ENCODE measurements at places on chromosomes 7 and 10.

- no peak for DNase-seq
Measured at GRCh38 chr10:15836807-15837206, 23.5 kb downstream of the MINDY3 start.

DNA sequence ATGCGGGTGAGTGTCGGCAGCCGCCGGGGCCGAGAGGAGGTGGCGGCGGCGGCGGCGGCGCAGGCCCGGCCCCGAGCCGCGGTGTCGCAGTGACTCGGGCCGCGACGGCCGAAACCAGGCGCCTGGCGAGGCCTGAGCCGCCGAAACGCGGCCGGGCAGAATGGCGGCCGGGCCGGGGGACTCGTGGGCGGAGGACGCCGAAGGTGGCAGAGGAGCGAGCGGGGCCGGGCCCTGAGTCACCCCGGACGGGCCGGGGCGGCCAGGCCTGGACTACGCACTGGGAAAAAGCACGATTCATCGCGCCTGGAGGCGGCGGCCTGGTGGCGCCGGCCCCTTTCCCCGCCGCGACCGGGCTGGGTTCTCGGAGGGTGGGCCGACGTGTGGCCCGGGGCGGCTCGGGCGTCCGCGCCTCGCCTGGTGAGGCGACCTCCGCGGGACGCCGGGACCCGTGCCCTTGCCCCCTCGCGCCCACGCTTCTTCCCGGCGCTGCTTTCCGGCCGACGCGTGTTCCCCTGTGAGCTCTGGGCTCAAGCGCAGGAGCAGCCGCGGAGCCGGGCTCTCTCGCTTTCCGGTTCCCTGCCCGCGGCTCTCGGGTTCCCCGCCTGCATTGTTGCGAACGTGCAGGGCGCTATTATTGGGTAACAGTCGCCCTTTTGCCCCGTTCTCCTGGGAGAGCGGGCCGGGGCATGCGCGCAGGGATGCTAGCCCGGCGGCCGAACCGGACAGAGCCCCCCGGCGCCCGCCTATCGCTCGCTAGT lies 500 bp downstream of the CUL1 start:
- DNase-seq: no peak

- no peak for DNase-seq
Measured at GRCh38 chr10:57341294-57341693, 926.4 kb downstream of the IPMK start.

GRCh38 chr7:20299145-20299544 lies 31.6 kb upstream of the ITGB8 start:
- DNase-seq: no peak

DNA sequence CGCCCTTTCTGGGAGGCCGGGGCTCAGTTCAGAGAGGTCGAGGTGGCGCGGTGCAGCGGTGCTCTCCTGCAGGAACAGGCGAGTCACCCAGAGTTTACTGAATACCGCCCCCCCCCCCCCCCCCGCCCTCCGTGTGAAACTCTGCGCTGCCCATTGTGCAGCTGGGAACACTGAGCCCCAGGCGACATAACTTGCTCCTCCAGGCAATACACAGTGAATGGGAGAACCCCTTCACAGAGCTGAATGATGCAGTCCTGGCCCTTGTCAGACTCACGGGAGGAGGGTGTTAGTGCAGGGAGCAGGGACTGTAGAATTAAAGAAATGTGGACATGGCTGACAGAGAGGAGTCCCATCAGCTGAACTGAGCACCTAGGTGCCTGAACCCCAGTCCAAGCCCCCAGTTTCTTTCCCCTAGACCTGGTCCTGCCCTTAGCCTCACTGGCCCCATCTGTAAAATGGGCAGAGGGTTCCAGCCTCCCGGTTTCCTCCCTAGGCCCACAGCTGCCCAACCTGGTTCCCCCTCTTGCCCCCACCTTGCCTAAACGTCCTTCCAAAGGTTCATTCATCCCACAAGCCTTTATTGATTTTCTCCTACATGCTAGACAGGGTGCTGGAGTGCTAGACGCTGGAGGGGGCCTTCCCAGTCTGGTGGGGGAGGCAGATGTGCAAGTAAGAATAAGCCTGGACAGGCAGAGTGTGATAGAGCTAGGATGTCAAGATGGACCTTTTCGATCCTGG lies 869 bp upstream of the LOXL4 start:
- no peak for DNase-seq

GRCh38 chr10:71351628-71352319 lies 32.7 kb downstream of the SLC29A3 start:
- DNase-seq: no peak

DNA sequence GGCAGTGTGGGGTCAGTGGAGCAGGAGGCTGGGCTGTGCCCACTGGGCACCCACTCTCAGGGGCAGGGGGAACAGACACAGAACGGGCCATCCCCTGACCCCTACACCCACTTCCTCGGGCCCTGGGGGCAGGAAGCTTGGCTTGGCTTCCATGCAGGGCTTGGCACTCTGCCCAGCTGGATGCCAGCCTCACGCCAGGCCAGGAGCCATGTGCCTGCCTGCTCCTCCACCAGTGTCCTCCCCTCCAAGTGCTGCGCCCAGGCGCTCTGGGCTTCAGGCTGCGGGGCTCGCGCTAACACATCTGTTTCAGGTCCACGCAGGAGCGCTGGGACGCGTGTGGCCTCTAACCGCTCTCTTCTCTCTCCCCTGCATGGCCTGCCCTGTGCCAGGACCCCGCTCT lies 12.7 kb downstream of the LDB3 start:
- DNase-seq: no peak

DNA sequence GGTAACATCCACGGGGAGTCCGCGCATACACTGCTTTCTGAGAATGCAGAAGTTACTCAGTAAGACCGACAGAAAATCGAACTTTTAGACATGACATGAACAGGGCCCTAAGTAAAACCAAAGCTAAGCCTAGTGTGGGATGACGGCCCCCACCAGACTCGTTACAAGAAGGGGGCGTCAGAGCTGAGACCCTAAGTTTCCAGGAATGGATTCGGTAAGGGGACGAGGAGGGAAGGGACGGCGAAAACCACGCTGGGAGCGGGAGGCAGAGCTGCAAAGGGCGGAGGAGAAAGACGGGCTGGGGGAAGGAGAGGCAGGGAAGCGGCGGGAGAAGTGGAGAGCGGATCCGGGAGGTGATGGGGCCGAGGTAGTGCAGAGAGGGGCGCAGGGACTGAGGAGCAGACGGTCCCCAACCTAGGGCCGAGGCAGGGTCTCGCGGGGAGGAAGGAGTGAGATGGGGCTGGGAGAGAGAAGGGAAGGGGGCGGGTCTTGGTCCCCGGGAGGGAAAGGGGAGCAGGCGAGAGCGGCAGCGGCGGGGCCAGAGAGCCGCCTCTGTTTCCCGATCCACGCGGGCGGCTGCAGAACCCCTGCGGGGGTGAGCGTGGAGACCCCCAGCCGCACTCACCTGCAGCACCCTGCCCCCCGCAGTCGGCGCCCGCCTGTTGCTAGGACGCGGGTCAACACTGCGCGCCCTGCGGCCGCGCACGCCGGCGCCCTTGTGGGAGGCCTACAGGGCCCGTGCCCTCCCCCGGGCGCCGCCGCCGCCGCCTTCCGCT lies 513 bp downstream of the ODAD2 start:
- no peak for DNase-seq

DNA sequence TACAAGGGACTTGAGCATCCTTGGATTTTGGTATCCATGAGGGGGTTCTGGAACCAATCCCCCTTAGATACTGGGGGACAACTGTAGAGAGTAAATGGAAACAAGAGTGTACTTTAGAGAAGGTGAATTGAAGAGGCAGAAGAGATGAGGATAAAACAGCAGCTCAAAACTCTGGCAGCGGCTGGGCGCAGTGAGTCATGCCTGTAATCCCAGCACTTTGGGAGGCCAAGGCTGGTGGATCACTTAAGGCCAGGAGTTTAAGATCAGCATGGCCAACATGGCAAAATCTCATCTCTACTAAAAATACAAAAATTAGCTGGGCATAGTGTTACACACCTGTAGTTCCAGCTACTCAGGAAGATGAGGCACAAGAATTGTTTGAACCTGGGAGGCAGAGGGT lies 218.7 kb downstream of the GALNT17 start:
- no peak for DNase-seq

GRCh38 chr10:5981529-5981928 lies 4.2 kb upstream of the IL15RA start:
- no peak for DNase-seq

GRCh38 chr10:43994539-43994938 lies 345.9 kb upstream of the ZNF32 start:
- DNase-seq: no peak

DNA sequence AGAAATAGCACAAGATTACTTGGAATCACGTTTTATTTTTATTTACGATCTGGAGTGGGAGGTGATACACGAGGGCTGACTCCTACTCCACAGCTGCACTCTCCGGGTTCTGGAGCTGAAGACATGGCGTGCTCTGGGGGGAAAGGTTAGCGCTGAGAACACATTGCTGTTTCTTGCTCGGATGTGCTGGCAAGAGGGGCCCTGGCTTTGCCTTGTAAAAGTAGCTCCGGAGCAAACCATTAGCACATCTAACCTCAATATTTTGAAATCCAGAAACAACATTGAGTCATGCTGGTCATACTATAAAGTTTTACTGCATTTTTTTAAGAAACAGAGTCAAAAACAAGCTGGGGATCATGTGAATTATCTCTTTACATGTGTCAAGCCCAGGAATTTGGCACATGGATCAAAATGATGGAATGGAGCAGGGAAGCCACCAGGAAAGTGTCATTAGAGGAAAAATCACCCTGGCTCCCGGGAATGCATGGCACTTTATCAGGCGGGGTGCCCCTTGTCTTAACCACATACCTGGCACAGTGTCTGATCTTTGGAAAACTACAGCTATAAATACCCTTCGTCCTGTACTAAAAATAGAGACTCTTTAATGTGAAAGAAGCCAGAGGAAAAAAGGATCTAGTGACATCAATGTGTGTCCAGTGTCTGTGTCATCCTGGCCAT lies 31.6 kb upstream of the LYZL1 start:
- no peak for DNase-seq

Data from NCI-H187 treated with DMSO at 0.1 percent for 48 hours (cell line).